Activated naive CD4-positive, alpha-beta T cell treated with anti-CD3 and anti-CD28 coated beads, Interleukin-2, amount 50 U/mL, for 72 hours (primary cell): ENCODE measurements at places on chromosomes 2 and 18.

DNA sequence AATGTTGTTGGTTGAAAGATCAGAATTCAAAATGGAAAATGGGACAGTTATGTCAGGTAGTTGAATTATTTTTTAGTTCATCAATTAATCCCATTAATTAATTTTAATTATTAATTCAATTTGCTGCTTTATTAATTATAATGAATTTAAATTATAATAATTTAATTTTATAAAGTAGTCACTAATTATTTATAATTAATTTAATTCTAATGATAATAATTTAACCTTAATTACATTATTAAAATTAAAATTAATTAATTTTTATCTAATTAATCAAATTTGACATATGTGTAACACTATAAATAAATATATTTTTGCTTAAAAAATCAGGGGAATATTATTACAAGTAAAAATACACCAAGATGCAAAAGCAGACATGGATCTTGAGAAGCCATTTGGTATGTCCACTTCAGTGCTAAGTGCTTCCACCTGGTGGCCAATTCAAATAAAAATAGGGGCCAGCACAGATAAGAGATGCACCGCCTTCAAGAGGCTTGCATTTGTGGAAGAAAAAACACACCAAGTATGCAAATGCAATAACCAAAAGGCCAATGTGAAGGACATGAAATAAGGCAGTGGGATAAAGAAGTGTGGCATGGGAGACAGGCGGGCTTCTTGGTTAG, 73.2 kb downstream of the MBP start:
- DNase-seq = no peak

DNA sequence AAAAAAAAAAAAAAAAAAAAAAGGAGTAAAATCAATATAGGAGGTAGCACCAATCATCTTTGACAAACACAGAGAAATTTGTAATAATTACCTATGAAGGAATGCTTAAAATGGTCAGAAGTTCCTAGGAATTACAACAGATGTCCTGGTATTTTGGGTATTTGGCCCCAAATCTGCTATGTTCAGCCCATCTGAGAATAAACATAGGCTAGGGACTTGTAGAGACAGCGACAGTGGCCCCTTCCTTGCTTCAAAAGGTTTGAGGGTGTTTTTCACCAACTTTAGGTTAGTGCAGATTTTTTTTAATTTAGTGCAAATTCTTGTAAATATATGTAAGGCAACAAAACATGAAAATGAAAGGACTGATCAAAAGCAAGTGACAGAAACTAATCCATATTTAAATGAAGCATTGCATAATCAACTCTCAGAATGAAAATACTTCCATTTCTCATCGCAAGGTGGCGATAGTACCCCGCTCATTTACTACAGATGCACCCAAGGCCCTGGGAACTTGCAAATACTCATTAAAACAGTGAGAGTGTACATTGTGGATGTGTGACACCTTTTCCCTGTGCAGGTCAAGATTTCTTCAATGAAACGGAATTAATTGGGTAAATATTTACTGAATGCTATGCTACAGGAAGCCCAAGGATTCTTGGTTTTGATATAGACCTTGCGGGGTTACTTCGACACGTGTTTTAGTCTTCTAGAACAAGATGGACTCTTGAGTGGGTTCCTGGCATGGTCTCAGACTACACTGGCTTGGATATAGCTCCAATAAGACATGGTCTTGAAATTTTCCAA, 44.6 kb downstream of the FAM124B start:
- DNase-seq = no peak

DNA sequence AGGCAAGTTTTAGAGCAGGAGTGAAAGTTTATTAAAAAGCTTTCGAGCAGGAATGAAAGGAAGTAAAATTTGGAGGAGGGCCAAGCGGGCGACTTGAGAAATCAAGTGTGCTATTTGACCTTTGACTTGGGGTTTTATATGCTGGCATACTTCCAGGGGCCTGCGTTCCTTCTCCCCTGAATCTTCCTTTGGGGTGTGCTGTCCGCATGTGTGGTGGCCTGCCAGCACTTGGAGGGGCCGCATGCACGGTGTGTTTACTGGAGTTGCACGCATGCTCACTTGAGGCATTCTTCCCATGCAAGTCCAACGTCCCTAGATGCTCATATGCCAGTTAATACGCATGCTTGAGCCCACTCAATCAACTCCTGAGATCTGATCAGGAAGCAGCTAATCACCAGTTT, 78.3 kb upstream of the MAP4K4 start:
- DNase-seq = no peak

GRCh38 chr18:68427951-68428401, 286.9 kb downstream of the TMX3 start:
- DNase-seq = no peak

DNA sequence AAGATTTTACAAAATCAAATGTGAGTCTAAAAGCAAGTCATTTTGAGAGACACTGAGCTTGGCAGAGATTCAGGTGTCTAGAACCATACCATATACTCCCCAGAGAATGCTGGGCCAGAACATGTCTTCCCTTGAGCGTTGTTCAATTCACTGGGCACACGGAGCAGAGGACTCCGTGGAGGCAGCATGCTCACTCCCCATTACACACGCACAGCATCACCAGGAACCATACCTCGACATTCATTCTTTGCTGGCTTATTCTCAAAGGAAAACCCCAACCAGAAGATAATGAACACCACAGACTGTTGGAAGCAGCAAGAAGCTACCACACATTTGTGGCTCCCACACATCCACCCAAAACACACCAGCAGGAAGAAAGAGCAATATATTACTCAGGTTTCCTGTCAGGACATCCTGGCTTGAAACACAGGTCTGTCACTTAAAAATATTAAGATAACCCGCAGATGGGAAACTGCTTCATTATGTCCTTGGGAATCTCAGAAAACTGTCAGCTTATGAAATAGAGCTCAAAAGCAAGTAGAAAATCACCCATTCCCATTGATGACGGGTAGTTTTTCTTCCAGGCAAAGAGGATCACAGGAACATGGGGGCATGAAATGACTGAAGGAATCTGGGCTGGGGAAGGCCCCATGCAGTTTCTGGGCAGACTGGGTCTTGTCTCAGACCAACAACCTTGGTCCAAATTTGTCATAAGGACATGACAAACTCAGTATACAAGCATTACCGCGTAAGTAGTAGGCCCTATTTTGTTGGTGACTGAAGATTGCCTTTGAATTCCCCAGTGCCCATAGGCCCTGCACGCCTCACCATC, 46.4 kb downstream of the PCBP1 start:
- DNase-seq = no peak

- DNase-seq = no peak
These were observed 4.5 kb downstream of the HES6 start for GRCh38 chr2:238235331-238235732.

DNA sequence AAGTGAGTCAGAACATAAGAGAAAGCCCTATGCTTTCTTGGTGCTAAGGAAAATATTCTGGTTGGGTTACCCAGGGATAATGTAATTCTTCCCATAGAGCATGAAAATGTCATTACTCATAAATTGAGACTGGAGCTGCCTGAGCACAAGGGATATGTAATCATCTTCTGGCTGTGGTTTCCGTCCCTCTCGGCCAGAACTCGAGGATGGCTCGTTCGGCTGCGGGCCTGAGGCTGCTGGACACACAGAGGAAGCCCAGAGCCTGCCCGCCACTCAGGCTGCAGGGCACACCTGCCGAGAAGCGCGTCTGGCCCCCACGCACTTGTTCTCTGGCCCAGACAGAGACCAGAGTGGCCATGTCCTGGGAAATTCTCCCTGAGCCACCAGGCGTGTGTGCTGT, 104.9 kb downstream of the ASAP2 start:
- DNase-seq = no peak
